ENCODE measurements at places on chromosomes 1 and 21. TPM values are rescaled to one million over a fixed set of nuclear protein-coding genes. Genes with fewer than 3 reads are reported as not detected.

- no peak for DNase-seq
Measured at GRCh38 chr1:8382608-8383505, 64.9 kb downstream of the SLC45A1 start.

DNA sequence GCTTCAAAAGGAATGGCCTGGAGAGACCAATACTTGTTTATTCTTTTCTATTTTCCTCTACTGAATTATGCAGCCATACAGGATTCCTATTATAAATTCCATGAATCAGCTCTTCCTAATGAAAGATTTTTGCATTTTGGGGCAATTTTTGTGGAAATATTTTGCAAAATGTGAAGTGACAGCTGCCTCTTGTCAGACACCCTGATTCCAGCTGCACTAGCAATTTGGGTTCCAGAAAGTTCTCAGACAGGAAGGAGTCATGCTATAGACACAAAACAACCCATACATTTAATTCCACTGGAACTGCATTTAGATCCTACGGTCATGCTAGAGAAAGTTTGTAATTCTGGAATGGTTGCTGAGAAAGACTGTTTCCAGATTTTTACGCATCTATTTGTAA is 119.5 kb downstream of the XCL2 start:
- DNase-seq: no peak

DNA sequence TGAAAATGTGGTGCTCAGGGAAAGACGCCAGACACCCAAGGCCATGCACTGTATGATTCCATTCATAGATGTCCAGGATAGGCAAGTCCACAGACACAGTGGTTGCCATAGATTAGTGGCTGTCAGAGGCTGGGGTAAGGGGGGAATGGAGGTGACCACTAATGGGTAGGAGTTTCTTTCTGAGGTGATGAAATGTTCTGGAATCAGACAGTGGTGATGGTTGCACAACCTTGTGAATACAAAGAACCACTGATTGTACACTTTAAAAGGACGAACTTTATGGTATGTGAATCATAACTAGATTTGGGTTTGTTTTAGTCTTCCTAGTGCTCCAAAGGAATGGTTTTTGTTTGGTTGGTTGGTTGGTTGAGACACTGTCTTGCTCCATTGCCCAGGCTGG is 51.7 kb downstream of the PRAMEF20 start:
- DNase-seq: no peak

- DNase-seq: no peak
Measured at GRCh38 chr21:42658320-42659105, 5.1 kb downstream of the PDE9A start.

- DNase-seq: peak; percentile 11
Measured at GRCh38 chr1:173364827-173365226, 112.3 kb upstream of the PRDX6 start.

DNA sequence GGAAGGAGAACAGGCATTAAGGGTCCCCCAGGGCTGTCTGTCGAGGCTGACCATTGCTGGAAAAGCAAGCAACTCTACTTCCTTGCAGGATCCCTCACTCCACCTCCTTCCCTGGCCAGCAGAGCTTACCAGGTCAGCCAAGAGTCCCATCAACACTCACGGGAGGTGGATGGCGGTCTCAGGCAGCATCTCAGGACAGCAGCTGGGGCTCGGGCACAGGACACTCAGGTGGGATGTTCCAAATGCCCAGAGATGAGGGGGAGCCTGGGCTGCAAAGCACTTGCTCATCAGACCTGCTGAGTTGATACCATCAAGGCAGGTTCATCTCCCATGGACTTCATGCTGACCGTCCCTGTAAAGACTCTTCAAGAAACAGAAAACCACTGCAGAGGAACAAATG is 559.8 kb downstream of the NPHP4 start:
- no peak for DNase-seq

DNA sequence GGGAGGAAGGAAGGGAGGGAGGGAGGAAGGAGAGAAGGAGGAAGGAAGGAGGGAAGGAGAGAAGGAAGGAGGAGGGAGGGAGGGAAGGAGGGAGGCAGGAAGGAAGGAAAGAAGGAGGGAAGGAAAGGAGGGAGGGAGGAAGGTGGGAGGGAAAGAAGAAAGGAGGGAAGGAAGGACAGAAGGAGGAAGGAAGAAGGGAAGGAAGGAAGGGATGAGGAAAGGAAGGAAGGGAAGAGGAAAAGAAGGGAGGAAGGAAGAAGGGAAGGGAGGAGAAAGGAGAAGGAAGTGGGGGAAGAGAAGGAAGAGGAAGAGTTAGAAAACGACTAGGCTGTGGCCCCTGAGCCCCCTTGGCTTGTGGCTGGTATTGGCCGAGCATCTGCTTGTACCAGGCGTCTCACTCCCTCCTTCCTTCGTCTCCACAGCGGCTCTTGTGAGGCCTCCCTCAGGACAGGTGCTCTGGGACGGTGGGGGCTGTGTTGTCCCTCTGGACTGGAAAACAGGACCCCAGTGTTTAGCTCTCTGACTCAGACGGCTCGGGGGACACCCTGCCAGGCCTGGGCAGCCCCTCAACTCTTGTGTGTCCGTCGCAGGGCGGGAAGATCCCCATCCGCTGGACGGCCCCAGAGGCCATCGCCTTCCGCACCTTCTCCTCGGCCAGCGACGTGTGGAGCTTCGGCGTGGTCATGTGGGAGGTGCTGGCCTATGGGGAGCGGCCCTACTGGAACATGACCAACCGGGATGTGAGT is 36.2 kb upstream of the C1QA start:
- peak; percentile 54 for DNase-seq

GRCh38 chr1:27391511-27392095 is 819 bp upstream of the GPR3 start:
- peak; percentile 90 for DNase-seq

DNA sequence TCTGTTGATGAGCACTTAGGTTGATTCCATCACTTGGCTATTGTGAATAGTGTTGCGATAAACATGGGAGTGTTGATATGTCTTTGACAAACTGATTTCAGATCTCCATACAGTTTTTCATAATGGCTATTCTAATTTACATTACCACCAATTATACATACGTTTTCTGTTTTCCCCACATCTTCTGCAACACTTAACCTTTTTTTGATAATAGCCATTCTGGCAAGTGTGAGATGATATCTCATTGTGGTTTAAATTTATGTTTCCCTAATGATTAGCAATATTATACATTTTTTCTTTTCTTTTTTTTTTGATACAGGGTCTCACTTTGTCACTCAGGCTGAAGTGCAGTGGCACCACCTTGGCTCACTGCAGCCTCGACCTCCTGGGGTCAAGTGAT is 17.0 kb downstream of the SNRPE start:
- DNase-seq: no peak

Gene C1orf159
- 9.6 TPM for polyA plus RNA-seq

Gene FBXO44
- polyA plus RNA-seq: 22.0 TPM

Gene OR2AJ1
- not detected for polyA plus RNA-seq

Gene CFAP126
- not detected for polyA plus RNA-seq

Gene SPATA45
- not detected for polyA plus RNA-seq

All from GM23338 (cell line).